Activated T-helper 9 cell treated with anti-CD3 and anti-CD28 coated beads, Interleukin-2, amount 50 U/mL, for 16 hours (primary cell): ENCODE measurements at places on chromosomes 2 and 18.

- DNase-seq: peak; percentile 10
Measured at GRCh38 chr18:79200546-79201268, 131.5 kb downstream of the ATP9B start.

GRCh38 chr18:25831301-25831701, 259.1 kb downstream of the SS18 start:
- no peak for DNase-seq

- no peak for DNase-seq
Measured at GRCh38 chr2:219698748-219699439, 71.5 kb downstream of the SLC4A3 start.

- DNase-seq: no peak
Measured at GRCh38 chr2:236536727-236537398, 32.8 kb upstream of the ACKR3 start.

DNA sequence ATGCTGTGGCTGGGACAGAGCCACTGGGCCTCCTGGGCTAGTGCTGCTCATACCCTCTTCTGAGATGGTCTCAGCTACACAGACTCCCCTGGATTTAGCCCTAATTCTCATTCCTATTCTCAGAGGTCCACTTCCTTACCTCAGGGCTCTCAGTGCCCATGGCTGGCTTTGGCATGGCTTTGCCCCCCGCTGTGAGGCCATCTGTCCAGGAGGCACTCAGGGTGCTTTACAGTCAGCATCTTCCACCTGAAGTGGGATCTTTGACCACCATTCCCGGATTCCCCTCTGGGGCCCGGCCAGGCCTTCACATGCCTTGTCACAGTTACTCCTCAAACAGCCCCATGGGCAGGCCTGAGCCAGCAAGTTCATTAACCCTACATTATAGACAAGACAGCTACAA, 161.8 kb downstream of the CELF4 start:
- no peak for DNase-seq

- no peak for DNase-seq
Measured at GRCh38 chr2:236393101-236393500, 128.9 kb upstream of the ASB18 start.
